ENCODE measurements at places on chromosomes 13 and 19.

- no peak for DNase-seq
Observed at GRCh38 chr19:50638600-50638999, 1.1 kb downstream of the SYT3 start.

DNA sequence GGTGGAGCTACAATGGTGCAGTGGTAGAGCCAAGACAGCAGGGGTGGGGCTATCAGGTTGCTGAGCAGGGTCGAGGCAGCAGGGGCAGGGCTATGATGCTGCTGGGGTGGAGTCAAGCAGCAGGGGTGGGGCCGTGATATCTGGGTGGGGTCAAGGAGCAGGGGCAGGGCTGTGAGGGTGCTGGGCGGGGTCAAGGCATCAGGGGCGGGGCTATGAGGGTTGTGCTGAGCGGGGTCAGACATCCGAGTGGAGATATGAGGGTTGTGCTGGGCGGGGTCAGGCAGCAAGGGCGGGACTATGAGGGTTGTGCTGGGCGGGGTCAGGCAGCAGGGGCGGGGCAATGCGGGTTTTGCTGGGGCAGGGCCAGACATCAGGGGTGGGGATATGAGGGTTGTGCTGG, 14.7 kb downstream of the HCN2 start:
- no peak for DNase-seq

DNA sequence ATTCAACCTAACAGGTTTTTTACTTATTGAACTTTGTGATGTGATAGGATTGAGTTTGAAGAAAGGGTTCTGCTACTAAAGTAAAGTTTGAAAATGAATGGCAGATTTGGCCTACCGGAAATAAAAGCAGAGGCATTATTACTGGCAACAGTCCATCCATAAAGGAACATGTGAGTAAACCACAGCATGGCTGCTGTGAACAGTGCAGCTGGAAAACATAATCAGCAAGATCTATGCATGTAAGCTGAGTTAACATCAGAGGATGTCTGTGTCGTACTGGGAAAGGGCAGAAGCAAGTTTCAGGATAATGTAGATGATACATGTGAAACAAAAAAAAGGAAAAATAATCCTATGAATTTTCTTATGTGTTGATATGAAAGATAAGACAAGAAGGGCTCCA, 87.6 kb downstream of the CYSLTR2 start:
- no peak for DNase-seq

DNA sequence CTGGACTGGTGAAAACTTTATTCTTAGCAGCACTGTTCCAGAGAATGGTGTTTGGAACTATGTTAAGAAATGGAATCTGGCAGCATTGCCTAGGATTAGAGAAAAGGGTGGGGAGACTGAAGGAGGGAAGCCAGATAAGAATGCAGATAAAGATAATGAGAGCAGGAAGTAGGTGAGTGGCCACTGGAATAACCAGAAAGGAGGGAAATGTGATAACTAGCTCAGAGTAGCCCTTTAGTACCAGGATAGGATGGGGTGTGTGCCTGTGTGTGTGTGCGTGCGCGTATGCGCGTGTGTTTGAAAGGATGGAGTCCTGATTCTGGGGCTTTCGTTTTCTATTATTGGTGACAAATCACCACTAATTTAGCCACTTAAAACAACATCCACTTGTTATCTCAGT, 33.4 kb upstream of the FRY start:
- no peak for DNase-seq

GRCh38 chr19:9865732-9866501, 30.8 kb downstream of the PIN1 start:
- DNase-seq, result no peak

- no peak for DNase-seq
Observed at GRCh38 chr19:38649305-38650171, 2.1 kb downstream of the ACTN4 start.

GRCh38 chr19:54947381-54947780, at the start of gene NLRP7:
Gene NLRP7, minus strand, starts transcription at chr19:54947530.
- DNase-seq, result no peak

DNA sequence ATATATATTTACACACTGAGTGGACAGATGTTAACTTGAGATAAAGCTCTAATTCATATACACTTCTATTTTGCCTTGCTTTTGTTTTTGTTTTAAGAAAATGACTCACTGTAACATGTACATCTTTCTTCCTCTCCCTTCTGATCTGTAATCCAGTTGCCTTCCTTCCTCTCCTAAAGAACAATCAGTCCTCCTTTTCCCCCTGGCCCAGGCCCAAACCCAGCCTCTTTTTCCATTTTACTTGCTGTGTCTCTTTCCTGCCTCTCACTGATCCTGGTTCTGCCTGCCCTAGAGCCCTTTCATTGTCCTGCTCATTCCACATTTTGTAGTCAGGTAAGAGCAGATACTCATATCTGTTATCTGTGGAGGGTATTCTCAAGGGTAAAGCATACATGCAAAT, 50.8 kb downstream of the ZAR1L start:
- DNase-seq, result no peak

DNA sequence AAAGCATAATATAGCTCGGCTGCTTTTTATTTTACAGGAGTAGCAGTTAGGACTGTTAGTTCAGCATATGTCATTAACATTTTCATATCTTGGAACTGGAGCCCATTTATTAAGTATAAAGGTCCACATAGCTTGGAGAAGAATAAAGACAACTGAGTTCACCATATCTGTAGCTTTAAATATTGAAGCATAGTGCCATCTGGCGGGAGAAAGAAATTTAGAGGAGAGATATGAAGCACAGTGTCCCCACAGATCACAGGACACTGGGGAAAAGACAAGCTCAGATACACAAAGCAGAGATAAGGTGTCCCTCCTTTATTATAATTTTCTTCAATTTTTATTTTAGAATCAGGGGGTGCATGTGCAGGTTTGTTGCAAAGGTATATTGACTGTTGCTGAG, 104.7 kb upstream of the FREM2 start:
- peak; percentile 2 for DNase-seq

GRCh38 chr19:18049385-18049784, 37.3 kb downstream of the IL12RB1 start:
- no peak for DNase-seq

- no peak for DNase-seq
Observed at GRCh38 chr13:66809485-66809884, 420.7 kb downstream of the PCDH9 start.

DNA sequence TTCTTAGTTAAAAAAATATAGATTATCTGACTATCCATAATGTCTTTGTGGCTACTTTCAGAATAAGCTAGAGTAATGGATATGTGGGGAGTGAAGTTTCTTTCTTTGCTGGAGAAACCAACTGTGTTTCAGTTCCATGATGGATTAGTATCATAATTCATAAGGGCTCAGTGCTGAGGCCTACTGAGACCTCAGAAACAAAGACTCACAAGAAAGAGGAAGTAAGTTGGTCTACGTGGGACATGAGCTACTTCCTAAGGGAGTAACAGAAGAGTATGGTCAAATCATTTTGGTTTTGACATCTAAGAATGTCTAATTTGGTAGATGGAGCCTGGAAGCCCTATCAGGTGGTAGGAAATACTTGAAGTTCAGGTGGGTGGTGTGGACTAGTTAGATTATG, 99.0 kb upstream of the HTR2A start:
- DNase-seq, result no peak

DNA sequence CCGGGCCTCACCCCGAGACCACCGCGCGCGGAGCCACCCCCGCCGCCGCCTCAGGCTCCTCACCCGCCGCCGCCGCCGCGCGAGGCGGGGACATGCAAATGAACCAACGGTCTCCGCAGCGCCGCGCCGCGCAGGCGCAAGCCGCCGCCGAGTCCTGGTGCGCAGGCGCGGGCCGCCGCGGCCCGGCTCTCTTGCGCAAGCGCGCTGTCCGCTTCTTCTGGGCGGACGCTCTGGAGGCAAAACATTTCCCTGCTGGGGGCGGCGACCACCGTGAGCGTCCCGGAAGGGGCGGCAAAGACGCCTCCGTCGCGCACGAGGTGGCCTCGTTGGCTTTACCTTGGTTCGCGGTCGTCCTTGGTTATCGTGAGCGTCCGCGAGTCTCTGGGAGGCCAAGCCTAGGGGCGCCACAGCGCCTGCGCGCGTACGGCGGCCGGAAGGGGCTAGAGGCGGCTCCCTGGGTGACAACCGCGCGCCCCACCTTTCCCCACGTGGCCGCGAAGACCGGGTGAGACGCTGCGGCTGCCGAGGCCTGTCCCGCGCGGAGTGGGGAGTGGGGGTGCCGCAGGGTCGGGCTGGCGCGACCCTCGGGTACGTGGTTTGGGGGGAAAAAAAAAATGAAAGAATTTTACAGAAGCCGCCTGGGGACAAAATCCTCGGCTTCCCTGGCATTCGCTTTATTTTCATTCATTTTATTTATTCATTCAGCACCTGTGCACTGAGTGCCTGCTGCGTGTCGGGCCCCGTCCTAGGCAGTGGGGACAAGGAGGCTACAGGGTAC, at the start of the genes ARMC6 and SUGP2:
TSS of gene ARMC6 (plus strand) at position 178 of the 778 bp plus-strand sequence. CDS start 607 bp downstream, outside the sequence.
TSS of gene SUGP2 (minus strand) at position 92 of the 778 bp plus-strand sequence. CDS start 2,446 bp downstream, outside the sequence.
- peak; percentile 56 for DNase-seq

DNA sequence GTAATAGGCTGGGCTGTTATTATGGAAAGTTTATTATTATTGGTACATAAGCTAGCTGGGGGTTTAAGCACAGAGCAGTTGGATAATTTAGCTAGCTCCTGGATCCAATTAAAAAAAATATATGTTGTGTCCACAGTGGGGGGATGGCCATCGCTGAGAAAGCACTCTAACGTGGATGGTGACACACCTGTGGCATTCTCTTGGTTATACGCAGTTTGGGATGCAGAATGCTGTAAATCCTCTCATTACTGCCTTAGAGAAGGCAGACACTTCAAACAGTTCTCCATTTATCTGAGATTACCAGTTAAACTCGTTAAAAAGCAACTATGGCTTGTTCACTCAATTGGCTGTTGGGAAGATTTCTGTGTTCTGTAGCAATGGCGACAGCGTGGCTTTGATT, 2.4 kb upstream of the ZNF536 start:
- no peak for DNase-seq

- no peak for DNase-seq
Observed at GRCh38 chr13:23575632-23576031, 5.4 kb downstream of the TNFRSF19 start.

DNA sequence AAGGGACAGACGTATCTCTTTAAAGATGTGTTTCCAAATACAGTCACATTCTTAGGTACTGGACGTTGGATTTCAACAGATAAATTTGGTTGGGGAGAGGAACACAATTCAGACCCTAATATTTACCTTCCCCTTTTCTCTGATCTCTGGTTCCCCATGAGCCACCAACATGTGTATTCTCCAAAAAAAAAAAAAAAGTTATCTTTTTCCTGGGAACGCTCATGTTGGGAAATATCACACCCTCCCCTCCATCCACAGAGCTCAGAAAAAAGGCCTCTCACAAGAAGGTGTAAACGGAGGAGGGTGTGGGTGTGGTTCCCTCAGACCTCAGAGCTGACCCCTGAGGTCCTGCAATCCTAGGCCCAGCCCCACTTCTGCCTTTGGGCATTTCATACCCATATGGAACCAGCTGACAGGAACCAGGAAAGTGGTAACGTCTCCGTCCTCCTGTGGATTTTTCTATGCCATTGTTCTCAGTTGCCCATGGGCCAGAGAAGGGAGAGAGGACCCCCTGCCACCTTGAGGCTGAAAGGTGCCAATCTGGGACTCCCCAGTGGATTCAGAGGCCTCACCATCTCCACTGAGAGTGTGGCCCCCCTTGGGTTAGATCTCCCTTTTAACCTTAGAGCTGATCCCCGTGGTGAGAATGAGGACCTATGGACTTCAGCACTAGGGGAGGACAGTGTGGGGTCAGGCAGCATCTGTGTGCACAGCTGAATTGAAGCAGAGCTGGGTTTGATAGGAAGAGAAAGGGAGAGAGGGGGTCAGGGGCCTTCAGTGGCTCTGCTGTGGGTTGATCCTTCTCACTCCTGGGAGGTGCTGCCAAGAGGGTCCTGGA, 8.4 kb upstream of the SIGLEC12 start:
- no peak for DNase-seq

DNA sequence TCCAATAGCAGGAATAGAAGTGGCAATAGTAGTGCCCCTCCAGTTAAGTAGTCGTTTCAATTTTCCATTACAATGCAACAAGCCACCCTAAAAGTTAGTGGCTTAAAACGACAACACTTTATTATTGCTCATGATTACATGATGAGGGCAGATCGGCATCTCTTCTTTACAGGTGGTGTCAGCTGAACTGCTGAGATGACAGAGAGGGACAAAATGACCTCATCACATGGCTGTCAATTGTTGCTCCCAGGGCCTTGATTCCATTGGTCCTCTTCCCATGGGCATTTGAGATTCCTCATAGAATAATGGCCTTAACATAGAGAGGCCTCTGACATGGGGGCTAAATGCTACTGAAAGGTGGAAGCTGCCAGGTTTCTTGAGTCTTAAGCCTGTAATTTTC, 679.8 kb upstream of the KLHL1 start:
- DNase-seq, result no peak
